Type B pancreatic cell (in vitro differentiated cells): ENCODE measurements at places on chromosomes 12 and 14.

DNA sequence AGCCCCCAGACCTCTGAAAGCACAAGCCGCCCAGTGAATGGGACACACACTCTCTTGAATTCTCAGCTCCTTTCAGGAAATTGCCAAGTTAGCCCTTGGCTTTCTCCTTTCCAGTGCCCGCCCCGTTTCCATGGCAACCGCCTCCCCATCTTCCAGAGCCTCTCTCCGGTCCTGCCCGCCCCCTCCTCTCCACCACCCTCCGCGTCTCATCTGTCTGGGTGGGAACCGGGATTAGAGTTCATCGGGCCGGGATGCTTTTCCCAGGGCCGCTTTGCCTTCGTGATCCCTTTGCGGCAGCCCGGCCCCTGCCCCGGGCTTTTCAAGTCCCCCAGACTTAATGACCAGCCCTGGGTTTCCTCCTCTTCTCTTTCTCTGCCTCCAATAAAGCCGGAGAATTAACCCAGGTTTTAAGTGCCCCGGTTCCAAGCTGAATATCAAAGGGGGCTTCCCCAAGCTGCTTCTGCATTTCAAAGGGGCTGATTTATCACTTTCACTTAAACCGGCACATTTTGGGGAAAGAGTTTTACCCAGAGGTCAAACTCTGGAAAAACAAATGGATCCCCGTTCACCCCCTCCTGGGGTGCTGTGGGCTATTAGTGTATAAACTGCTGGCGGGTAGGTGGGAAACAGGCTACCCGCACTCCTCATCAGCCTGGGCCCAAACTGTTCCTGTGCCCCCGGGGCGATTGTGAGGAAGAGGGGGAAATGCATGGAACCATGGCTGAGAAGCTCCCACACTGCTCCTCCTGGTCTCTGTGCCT is 101.7 kb downstream of the ZFP36L1 start:
- peak; percentile 83 for DNase-seq
- H3K27ac ChIP-seq, result peak overlapping the region; percentile 41
- peaks cover 61% of the 10 kb centered on the region for H3K4me1 ChIP-seq
- peak overlapping the region; percentile 72 for H3K4me3 ChIP-seq
- H3K27me3 ChIP-seq, result no peaks in the 10 kb centered on the region

DNA sequence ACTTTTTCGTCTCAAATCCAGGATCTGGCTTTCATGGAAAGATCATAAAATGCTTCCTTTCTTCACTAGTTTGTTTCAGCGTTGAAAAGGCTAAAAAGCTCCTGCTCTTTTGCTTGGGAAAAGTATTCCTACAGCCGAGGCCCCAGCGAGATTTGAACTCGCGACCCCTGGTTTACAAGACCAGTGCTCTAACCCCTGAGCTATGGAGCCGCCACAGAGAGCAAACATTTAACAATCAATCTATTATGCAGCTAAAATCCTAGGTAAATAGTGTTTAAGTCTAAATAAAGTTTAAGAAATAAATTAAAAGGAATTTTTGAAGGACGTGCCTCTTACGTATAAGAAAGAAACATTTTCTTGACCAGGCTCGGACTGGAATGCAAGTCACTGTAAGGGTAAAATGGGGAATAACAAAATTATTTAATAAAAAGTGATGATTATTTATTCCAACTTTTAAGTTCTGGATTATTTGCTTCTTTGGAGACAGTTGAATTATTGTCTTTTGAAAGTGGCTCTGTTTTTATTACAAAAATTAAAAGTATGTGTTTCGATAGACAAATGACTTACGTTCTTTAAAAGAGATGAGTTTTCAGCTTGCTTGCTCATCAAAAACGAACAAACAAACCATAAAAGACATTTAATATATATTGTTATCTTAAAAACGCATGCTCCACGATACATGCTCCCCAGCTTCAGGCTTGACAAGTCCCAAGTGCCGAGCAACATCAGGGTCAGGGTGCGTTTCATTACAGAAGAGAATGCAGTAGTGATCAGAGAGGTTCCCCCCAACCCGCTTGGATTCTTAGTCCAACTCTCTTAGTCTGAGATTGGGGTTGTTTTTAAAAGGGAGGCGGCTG is 10.2 kb downstream of the OR6S1 start:
- peak overlapping the region; percentile 92 for H3K4me3 ChIP-seq
- peaks cover 32% of the 10 kb centered on the region for H3K4me1 ChIP-seq
- H3K36me3 ChIP-seq, result peaks cover 11% of the 10 kb centered on the region
- DNase-seq, result no peak

DNA sequence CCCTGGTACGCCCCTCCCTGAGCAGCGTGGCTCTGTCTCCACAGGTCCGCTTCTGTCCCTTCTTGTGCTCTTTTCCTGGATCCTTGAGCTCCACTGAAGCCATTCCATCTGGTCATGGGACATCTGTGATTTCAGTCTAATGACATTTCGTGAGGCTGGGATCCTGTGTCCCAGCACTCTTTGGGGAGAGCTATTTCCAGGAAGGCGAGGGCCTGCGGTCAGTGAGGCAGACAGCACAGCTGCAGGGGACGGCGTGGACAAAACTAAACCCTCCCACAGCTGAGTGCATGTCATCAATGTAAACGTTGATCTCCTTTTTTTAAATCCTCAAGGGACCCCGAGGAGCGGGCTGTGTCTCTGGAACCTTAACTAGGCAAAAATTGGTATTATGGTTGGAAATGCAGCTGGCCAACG is 127.7 kb downstream of the DACT1 start:
- H3K27ac ChIP-seq, result peak overlapping the region; percentile 62
- H3K27me3 ChIP-seq, result peaks cover 2% of the 10 kb centered on the region
- H3K4me3 ChIP-seq, result peak overlapping the region; percentile 30
- no peak for DNase-seq
- H3K36me3 ChIP-seq, result no peaks in the 10 kb centered on the region

DNA sequence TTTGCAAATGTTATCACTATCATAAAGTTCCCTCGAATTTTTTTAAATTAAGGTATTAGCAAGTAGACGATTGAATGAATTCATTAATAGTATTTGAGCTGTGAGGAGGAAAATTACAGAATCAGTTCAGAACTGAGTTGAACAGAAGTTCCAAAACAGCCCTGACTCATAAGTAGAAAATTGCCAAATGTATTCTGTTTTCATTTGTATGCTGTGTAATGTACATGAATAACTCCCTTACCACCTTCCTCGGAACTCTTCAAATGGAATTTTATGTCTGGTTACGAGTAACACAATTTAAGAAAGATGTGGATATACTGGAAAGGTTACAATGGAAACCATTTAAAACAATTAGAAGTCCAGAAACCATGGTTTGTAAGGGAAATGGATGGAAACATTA is 283.3 kb upstream of the FAR2 start:
- no peak for DNase-seq
- H3K27ac ChIP-seq, result no peak overlapping the region
- H3K4me1 ChIP-seq, result peaks cover 5% of the 10 kb centered on the region
- H3K4me3 ChIP-seq, result no peak overlapping the region

DNA sequence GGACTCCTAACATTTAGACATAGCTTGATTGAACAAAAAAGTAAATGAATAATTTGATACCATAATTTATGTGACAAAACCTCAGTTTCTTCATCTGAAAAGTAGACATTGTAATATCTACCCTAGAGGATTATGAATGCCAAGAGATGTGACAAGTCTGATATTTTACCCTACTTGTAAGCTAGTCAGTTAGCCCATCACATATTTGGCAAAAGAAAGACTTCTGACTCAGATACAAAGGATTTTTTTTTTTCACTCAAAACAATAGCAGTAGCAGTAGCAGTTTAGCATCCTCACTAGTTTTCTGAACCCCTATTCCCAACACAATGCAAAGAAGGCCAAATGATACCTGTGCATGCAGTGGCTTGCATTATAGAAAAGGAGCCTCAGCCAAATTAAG is 377.3 kb upstream of the E2F7 start:
- no peaks in the 10 kb centered on the region for H3K4me1 ChIP-seq
- H3K27me3 ChIP-seq, result no peaks in the 10 kb centered on the region
- no peaks in the 10 kb centered on the region for H3K36me3 ChIP-seq
- no peak overlapping the region for H3K4me3 ChIP-seq
- no peak overlapping the region for H3K27ac ChIP-seq
- no peak for DNase-seq

DNA sequence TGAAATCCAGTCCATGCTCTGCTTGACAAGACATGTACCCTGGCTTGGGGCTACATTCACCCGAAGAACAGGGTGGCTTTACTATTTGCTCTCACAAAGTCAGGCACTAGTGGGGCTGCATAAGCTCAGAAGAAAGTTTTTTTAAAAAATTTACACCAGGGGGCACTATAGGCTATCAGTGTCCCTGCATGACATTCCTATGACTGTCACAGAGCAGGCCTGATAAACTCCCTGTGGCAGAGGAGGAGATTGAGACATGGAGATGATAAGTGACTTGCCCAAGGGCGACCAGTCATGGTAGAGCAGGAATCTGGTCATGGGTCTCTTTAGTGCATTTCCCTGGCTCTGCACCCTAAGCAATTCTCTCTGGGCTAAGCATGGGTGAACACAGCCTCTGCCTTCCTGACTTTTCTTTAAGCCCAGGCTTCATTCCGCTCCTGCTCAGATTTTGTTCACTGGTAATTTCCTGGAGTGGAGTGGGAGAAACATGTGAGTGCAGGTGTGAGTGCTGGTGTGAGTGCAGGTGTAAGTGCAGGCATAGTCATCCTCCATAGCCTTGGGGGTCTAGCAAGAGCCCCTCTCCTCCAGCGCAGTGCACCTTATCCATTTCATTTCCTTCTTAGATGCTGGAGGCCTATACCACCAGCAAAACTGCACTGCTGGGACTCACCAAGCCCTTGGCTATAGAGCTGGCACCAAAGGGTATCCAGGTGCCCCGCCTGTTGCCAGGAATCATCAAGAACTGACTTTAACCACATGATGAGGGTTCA is 91.6 kb downstream of the DHRS2 start:
- H3K4me1 ChIP-seq, result no peaks in the 10 kb centered on the region
- H3K36me3 ChIP-seq, result no peaks in the 10 kb centered on the region
- H3K4me3 ChIP-seq, result no peak overlapping the region
- H3K27ac ChIP-seq, result no peak overlapping the region
- H3K27me3 ChIP-seq, result no peaks in the 10 kb centered on the region

DNA sequence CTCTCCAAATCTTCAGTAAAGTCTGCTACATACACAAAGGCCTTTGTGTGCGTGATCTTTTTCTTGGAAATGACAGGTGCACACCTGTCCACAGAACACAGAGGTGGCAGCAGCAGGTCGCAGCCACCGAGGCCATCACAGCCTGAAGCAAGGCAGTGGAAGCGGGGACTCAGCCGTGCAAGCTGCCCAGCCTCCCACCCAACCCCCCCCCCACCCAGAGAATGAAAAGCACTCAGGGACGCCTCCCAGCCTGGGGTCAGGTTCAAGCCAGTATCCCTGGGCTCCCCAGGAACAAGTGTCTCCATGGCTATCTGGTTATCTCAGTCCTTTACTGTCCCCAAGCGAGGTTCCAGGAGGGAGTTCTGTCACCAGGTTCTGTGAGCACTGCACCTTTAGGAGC is 31.2 kb upstream of the TSPAN9 start:
- no peak overlapping the region for H3K4me3 ChIP-seq
- H3K4me1 ChIP-seq, result no peaks in the 10 kb centered on the region
- no peak overlapping the region for H3K27ac ChIP-seq
- no peak for DNase-seq
- no peaks in the 10 kb centered on the region for H3K36me3 ChIP-seq

DNA sequence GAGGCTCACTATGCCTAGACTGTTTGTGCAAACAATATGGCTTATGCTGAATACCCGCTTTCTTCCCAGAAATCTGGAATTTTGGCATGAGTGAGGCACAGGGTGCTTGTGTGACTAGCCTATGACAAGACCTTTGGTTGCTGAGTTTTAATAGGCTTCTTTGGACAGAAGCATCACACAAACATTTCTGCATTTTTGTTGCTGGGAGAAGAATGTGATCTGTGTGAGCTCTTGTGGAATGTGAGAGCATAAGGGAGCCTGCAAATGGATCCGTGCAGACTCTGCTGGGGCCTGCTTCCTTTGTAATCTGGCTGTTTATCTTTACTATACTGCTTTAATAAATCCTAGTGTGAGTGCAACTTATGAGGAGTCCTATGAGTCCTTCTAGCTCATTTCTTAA is 83.0 kb upstream of the ZDHHC17 start:
- no peaks in the 10 kb centered on the region for H3K27me3 ChIP-seq
- H3K27ac ChIP-seq, result no peak overlapping the region
- H3K4me1 ChIP-seq, result peaks cover 10% of the 10 kb centered on the region
- H3K4me3 ChIP-seq, result no peak overlapping the region

GRCh38 chr14:56949828-56950227 is 139.5 kb upstream of the OTX2 start:
- no peak overlapping the region for H3K4me3 ChIP-seq
- H3K27ac ChIP-seq, result no peak overlapping the region
- H3K36me3 ChIP-seq, result no peaks in the 10 kb centered on the region
- H3K27me3 ChIP-seq, result peaks cover 4% of the 10 kb centered on the region
- no peak for DNase-seq

DNA sequence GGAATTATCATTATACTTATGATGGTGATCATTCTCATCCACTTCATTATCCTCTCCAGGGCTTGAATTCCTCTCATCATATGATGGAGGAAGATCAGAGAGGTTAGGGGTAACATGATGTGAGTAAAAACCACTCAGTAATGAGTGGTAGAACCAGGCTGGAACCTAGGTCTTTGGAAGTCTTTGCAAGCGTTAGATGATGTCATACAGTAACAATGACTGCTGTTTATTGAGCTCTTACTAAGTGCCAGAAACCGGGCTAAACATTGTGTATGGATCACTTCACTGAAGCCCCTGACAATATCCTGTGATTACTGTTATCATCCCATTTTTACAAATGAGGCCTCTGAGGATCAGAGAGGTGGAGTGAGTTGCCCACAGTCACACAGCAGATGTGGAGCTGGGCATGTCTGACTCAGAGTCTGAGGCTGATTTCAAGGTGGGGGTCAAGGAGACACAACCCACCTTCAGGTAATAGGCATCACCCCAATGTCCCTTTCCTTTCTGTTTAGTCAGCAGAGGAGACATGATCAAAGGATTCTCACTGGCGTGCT is 19.5 kb downstream of the WSCD2 start:
- no peaks in the 10 kb centered on the region for H3K36me3 ChIP-seq
- DNase-seq, result no peak
- H3K4me3 ChIP-seq, result no peak overlapping the region
- no peak overlapping the region for H3K27ac ChIP-seq

GRCh38 chr14:76644855-76645518 is 116.3 kb upstream of the VASH1 start:
- peak overlapping the region; percentile 4 for H3K27ac ChIP-seq
- DNase-seq, result peak; percentile 75
- H3K36me3 ChIP-seq, result no peaks in the 10 kb centered on the region
- no peak overlapping the region for H3K4me3 ChIP-seq

DNA sequence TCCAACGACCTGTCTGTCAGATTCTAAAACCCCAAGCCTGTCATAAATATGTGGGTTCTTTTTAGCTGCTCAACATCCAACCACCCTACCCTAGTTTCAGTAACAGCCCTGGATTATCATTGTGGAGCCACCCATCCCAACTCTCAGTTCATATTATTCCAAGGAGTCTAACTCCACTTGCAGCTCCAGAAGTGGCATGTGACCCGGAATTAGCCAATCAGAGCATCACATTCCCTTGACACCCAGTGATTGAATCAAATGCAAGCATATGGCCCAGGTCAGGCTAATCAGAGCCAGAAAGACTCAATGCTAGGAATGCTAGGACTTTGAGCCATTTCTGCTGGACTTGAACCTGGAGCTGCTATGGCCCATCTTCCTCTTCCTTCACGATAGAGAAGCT is 17.1 kb upstream of the HSP90B1 start:
- H3K27ac ChIP-seq, result no peak overlapping the region
- H3K27me3 ChIP-seq, result peaks cover 4% of the 10 kb centered on the region
- no peaks in the 10 kb centered on the region for H3K36me3 ChIP-seq
- no peak overlapping the region for H3K4me3 ChIP-seq
- no peaks in the 10 kb centered on the region for H3K4me1 ChIP-seq
- DNase-seq, result no peak
